ENCODE measurements at places on chromosomes 1 and 21. TPM values are rescaled to one million over a fixed set of nuclear protein-coding genes. Genes with fewer than 3 reads are reported as not detected.
A peak's percentile ranks its signal among the peaks of the same experiment; 100 is the strongest.

GRCh38 chr1:163730411-163730821 lies 408.7 kb downstream of the NUF2 start:
- H3K36me3 ChIP-seq: no peaks in the 10 kb centered on the region
- H3K27ac ChIP-seq: no peak overlapping the region
- peak; percentile 86 for DNase-seq
- H3K4me3 ChIP-seq: no peak overlapping the region
- no peaks in the 10 kb centered on the region for H3K4me1 ChIP-seq

The PTCH2 gene
- polyA plus RNA-seq: 9.4 TPM

DNA sequence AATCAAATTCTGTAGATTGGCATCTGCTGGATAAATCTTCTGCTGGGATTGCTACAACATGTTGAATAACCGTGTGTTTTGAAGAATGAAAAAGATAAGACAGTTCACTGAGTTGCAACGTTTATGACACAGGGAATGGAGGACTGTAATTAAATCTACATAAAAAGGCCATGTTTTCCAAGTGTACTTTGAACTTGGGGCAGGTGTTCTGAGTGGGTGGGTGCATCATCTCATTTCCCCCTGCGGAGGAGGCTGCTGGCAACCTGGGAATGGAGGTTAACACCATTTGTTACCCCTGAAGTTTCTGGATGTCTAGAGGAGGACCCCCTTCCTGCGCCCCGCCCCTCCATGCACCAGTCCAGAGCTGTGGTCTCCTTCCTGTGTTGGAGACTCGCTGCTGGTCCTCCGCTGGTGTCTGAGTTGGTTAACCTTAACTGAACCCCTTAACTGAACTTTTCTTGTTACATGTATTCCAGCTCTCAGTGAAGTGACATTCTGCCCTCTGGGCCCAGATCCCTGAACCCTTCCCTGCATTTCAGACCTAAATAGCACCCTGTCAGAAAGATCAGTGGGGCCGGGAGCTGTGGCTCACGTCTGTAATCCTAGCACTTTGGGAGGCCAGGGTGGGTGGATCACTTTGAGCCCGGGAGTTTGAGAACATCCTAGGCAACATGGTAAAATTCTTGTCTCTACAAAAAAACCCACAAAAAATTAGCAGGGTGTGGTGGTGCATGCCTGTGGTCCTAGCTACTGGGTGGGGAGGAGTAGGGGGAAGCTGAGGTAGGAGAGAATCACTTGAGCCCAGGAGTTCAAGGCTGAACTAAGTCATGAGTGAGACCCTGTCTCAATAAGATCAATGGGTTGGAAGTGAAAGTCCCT lies 31.8 kb downstream of the UCK2 start:
- DNase-seq: no peak
- no peaks in the 10 kb centered on the region for H3K36me3 ChIP-seq
- H3K27me3 ChIP-seq: no peaks in the 10 kb centered on the region
- peaks cover 1% of the 10 kb centered on the region for H3K4me1 ChIP-seq
- no peak overlapping the region for H3K4me3 ChIP-seq

DNA sequence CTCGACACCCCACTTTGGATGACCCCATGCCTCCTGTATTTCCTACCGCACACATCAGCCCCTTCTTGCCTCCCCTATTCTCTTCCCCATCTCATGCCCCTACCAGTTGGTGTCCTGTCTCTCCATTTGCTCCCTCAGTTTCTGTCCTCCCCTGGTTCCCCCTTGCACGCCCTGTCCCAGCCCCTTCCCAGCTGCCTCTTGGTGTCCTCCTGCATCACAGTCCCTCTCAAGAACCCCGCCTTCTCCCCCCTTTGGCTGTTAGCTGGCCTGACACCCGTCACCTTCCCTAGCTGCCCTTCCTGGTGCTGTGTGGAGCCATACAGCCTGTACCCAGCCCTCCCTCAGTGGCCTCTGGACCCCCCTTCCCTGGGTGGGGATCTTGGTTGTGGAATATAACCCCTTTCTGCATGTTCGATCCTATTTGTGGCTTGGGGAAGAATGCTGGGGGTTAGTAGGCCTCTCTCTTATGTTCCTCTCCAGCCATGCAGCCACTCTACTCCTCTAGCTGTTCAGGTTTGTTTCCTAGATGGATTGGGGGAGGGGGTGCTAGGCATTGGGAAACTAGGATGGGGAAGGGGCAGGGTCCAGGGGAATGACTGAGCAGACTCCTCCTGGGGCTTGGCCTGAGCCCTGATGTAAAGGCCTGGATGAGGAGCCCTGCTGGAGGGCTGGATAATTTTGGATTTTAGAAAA lies 41.4 kb upstream of the NFASC start:
- H3K27me3 ChIP-seq: peaks cover 3% of the 10 kb centered on the region
- DNase-seq: no peak
- no peaks in the 10 kb centered on the region for H3K4me1 ChIP-seq
- H3K27ac ChIP-seq: no peak overlapping the region

DNA sequence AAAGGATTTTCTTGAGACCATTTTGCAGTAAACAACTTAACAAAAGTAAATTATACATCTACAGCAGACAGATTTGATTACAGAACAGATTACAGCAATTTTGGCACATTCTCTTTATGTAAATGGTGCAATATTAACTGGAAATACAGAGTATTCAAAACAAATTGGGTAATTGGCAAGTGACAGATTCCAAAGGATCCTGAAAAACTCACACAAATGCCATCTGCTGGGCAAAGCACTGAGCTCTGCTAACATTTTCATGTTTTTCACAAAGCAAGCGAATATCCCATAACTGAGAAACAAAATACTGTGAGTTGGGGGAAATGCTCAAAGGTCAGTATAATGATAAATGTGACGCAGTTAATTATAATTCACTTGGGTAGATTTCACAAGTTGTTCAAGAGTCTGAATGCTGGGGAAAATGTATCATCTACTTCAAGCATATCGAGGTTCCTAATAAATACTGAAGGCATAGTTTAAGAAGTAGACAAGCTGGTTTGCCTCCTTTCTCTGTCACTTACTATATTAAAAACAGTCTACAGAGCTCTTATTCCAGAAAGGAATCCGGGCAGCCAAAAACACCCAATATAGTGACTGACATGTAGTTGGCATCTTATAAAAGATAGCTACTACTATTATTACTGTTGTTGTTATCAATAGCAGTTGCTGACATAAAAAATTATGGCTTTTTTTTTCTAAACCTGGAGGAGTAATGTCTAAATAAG lies 75.8 kb upstream of the SDC3 start:
- H3K4me3 ChIP-seq: no peak overlapping the region
- no peaks in the 10 kb centered on the region for H3K27me3 ChIP-seq
- H3K4me1 ChIP-seq: peaks cover 27% of the 10 kb centered on the region
- H3K27ac ChIP-seq: peak overlapping the region; percentile 5
- peak; percentile 54 for DNase-seq

The DNAJC28 gene
- polyA plus RNA-seq: 3.5 TPM

DNA sequence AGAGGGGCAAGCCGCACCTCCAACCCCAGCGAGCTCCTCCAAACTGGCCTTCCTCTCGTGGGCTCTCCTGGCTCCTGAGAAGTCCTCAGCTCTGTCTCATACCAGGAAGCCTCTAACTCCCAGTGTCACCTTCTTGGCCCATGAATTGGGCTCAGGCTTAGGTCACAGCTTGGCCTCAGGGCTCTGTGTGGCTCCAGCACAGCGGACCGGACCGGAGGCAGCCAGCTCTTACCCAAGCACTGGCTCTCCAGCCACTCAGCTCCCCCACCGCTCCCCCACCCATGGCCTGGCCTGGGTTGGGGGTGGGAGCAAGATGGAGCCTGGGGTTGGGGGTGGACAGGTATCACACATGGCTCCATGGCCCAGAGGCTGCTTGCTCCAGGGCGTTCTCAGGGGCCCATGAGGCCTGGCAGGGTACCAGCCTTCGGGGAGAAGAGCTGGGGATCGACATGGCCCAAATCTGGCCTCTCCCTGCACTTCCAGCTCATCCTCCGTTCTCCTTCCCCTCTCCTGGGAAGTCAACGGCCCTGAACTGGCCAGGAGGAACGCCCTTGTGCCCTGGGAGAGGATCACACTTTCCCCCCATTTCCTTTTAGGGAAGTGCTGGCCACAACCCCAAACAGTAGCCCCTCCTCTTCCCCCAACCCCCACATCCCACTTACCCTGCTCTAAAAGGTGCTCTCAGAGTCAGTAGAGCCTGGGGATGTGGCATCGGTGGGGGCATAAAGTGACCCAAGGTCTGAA lies 97.5 kb downstream of the CASZ1 start:
- H3K36me3 ChIP-seq: no peaks in the 10 kb centered on the region
- no peak overlapping the region for H3K27ac ChIP-seq
- DNase-seq: no peak
- no peak overlapping the region for H3K4me3 ChIP-seq
- H3K27me3 ChIP-seq: no peaks in the 10 kb centered on the region

DNA sequence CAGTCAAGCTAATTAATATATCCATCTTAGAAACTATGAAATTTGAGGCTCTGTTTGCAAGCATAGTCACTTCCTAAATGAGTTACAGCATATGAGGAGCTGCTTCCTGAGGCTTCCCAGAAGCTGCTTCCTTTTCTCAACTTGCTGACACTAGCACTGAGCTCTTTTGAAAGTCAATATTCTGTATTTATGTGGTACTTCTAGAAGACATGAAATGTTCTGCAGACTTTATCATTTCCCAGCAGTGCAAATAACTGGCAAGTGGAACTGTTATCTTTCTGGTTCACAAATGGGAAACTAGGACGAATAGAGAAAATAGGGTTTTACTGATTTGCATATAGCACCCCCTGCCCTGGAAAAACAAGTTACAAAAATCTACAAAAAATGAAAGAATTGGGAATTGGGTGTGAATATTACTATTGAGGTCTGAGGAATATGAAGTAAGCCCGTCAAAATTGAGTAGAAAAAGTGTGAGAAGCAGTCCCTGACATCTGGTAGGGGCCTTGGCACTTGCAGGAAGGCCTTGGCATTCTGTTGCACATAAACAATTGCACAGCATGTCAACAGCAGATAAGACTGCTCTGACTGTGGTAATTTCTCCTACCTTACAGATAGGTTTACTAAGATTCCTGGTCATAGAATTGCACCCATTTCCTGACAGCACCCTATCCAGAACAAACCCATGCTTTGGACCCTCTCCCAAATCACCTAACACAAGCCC lies 7.1 kb downstream of the GIPC2 start:
- no peak overlapping the region for H3K4me3 ChIP-seq
- H3K27ac ChIP-seq: no peak overlapping the region
- H3K27me3 ChIP-seq: peaks cover 4% of the 10 kb centered on the region
- no peaks in the 10 kb centered on the region for H3K36me3 ChIP-seq
- no peaks in the 10 kb centered on the region for H3K4me1 ChIP-seq

All from left lung (tissue), 14 donors.